ENCODE measurements at places on chromosomes 12 and 14.

- no peak overlapping the region for H3K27ac ChIP-seq
- H3K27me3 ChIP-seq = no peaks in the 10 kb centered on the region
- no peak for DNase-seq
- H3K4me1 ChIP-seq = no peaks in the 10 kb centered on the region
Measured at GRCh38 chr12:94107910-94108309, 40.5 kb upstream of the PLXNC1 start.

GRCh38 chr12:119989731-119990381, 820 bp downstream of the BICDL1 start:
- peaks cover 20% of the 10 kb centered on the region for H3K36me3 ChIP-seq
- peak overlapping the region; percentile 76 for H3K4me3 ChIP-seq
- peaks cover 57% of the 10 kb centered on the region for H3K27me3 ChIP-seq
- H3K27ac ChIP-seq = peak overlapping the region; percentile 94

GRCh38 chr12:4454315-4454860, 8.8 kb upstream of the FGF6 start:
- no peak overlapping the region for H3K4me3 ChIP-seq
- no peaks in the 10 kb centered on the region for H3K36me3 ChIP-seq
- peaks cover 24% of the 10 kb centered on the region for H3K27me3 ChIP-seq
- no peaks in the 10 kb centered on the region for H3K4me1 ChIP-seq
- DNase-seq = no peak

DNA sequence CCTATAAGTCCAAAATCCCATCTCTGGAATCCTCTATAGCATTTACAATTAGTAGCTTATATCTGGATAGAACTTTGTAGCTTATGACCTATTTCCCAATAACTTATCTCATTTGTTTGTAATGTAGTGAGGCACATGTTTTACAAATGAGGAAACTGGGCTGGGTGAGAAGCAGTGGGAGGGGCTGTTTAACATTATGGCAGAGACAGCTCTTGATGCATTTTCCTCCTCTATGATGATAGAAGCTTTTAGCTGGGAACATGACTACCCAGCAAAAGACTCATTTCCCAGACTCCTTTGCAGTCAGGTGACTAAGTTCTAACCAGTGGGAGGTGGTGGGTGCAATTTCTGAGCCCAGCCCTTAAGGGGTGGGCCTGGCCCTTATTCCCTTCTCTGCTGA, 179.7 kb downstream of the TTC8 start:
- H3K36me3 ChIP-seq = no peaks in the 10 kb centered on the region
- H3K27ac ChIP-seq = no peak overlapping the region
- no peaks in the 10 kb centered on the region for H3K4me1 ChIP-seq
- no peaks in the 10 kb centered on the region for H3K27me3 ChIP-seq
- no peak for DNase-seq
- H3K4me3 ChIP-seq = no peak overlapping the region

DNA sequence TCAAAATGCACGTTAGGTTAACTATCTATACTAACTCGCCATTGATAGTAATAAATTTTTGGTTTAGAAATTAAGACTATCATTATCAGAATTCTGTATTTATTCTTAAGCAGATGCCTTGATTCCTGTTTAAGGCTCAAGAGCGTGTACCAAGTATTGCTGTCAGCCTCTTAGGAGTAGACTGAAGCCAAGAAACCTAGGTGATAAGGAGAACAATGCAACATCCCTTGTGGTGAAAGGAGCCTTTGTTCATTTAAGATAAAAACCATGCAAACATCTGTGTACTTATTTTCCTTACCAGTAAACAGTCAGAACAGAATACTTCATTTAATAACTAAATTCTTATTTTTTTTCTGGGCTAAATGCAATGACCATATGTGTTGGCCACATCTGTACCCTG, 109.4 kb upstream of the NOVA1 start:
- H3K4me3 ChIP-seq = no peak overlapping the region
- no peak overlapping the region for H3K27ac ChIP-seq
- no peaks in the 10 kb centered on the region for H3K4me1 ChIP-seq
- no peaks in the 10 kb centered on the region for H3K36me3 ChIP-seq

- no peak overlapping the region for H3K4me3 ChIP-seq
- DNase-seq = no peak
- H3K27ac ChIP-seq = no peak overlapping the region
- H3K4me1 ChIP-seq = peaks cover 4% of the 10 kb centered on the region
- H3K36me3 ChIP-seq = no peaks in the 10 kb centered on the region
Measured at GRCh38 chr12:90060031-90060430, 351.4 kb upstream of the ATP2B1 start.

- no peaks in the 10 kb centered on the region for H3K27me3 ChIP-seq
- no peak for DNase-seq
Measured at GRCh38 chr14:22600027-22600426, 1.9 kb downstream of the ABHD4 start.

- H3K36me3 ChIP-seq = no peaks in the 10 kb centered on the region
- H3K4me3 ChIP-seq = no peak overlapping the region
- no peak overlapping the region for H3K27ac ChIP-seq
- DNase-seq = no peak
Measured at GRCh38 chr12:65656891-65657351, 167.4 kb upstream of the HMGA2 start.

GRCh38 chr14:64891173-64891838, 11.6 kb upstream of the SPTB start:
- no peaks in the 10 kb centered on the region for H3K4me1 ChIP-seq
- DNase-seq = no peak
- no peak overlapping the region for H3K27ac ChIP-seq
- H3K4me3 ChIP-seq = no peak overlapping the region

DNA sequence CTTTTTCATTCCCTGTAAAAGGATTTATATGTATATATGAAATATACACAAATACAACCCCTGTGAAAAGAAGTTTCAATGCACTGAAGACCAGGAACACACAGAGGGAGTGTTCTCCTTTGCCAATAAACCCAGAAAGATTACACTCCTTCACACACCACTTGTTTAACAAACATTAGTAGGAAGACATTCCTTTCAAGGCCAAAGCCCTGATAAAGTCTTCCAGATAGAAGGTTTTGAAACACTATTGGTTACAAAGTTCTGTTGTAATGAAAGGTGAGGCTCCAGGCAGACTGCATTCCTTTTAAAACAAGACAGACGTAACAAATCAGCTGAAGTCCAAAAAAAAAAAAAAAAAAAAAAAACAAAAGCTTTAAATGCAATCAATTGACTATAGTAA, 81.0 kb downstream of the PTPN21 start:
- no peak overlapping the region for H3K4me3 ChIP-seq
- H3K27me3 ChIP-seq = no peaks in the 10 kb centered on the region
- DNase-seq = no peak
- H3K36me3 ChIP-seq = peaks cover 6% of the 10 kb centered on the region
- no peak overlapping the region for H3K27ac ChIP-seq
- no peaks in the 10 kb centered on the region for H3K4me1 ChIP-seq

DNA sequence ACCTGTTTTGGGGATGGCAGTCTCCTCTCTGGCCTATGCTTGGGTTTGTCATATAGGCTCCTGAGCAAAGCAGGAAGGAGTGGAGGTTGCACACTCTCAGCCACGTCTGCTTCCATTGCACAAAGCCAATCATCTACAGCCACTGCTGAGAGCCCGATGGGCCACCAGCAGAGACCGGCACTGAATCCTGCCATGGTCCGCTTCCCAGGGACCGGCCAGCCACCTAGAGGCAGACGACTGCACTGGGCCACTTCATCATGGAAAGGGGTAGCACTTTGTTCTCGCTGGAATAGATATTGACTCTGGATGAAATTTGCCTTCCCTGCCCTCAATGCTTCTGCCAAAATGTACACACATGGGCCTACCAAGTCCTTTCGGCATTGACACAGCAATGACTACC, 22.3 kb downstream of the DLK1 start:
- no peak overlapping the region for H3K27ac ChIP-seq
- H3K4me3 ChIP-seq = no peak overlapping the region
- H3K36me3 ChIP-seq = no peaks in the 10 kb centered on the region
- no peak for DNase-seq
- H3K4me1 ChIP-seq = no peaks in the 10 kb centered on the region

DNA sequence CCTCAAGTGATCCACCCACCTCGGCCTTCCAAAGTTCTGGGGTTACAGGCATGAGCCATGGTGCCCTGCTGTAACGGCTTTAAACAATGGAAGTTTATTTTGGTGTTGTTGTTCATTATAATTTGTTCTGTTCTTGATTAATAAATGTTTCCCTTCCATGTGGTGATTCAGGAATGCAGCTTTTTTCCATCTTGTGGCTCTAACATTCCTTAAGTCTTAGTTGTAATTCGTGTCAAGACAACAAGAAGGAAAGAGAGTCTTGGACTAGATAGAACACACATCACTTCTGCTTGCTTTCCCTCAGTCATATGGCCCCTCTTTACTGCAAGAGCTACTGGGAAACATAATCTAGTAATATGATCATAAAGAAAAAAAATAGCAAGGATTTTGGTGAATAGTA, 211.6 kb downstream of the SLC6A15 start:
- H3K27ac ChIP-seq = no peak overlapping the region
- no peak overlapping the region for H3K4me3 ChIP-seq
- H3K4me1 ChIP-seq = no peaks in the 10 kb centered on the region
- no peaks in the 10 kb centered on the region for H3K27me3 ChIP-seq
- no peaks in the 10 kb centered on the region for H3K36me3 ChIP-seq

GRCh38 chr12:46218322-46219095, 50.3 kb downstream of the SLC38A1 start:
- H3K27ac ChIP-seq = peak overlapping the region; percentile 35
- H3K4me3 ChIP-seq = no peak overlapping the region
- peaks cover 6% of the 10 kb centered on the region for H3K4me1 ChIP-seq
- H3K27me3 ChIP-seq = no peaks in the 10 kb centered on the region

- no peak for DNase-seq
- H3K27ac ChIP-seq = no peak overlapping the region
- no peaks in the 10 kb centered on the region for H3K36me3 ChIP-seq
Measured at GRCh38 chr14:79443602-79444001, 767.7 kb downstream of the DIO2 start.

- DNase-seq = no peak
- H3K27me3 ChIP-seq = no peaks in the 10 kb centered on the region
- no peaks in the 10 kb centered on the region for H3K36me3 ChIP-seq
- H3K4me3 ChIP-seq = no peak overlapping the region
- no peaks in the 10 kb centered on the region for H3K4me1 ChIP-seq
- H3K27ac ChIP-seq = no peak overlapping the region
Measured at GRCh38 chr14:85024931-85025330, 505.0 kb upstream of the FLRT2 start.

- H3K27ac ChIP-seq = peak overlapping the region; percentile 42
- no peak for DNase-seq
- no peak overlapping the region for H3K4me3 ChIP-seq
- H3K27me3 ChIP-seq = no peaks in the 10 kb centered on the region
Measured at GRCh38 chr14:34699873-34700621, 14.3 kb downstream of the CFL2 start.

DNA sequence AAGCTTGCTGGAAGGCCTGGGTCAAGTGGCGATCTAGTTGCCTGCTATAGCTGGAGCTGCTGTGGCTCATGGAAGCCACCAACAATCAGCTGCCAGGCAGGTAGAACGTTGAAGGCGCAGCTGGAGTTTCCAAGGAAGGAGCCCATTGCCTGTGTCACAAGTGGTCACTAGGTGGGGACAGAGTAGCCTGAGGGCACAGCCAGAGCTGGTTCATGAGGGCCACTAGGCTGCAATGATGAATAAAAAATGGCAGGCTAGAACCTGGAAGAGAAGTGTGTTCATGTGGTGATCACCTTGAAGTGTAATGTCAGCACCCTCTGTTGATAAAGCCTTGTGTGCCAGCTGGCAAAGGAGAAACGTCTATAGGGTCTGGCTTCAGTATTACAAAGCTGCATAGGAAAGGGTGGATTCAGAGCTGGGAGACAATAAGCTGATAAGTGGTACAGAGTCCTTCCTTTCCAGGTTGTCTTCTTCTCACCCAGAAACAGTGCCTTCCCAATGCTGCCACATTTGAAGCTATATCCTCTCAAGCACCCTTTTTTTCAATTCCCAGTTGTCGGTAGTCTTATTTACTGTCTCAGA, 165.8 kb downstream of the EMP1 start:
- H3K27ac ChIP-seq = no peak overlapping the region
- H3K4me1 ChIP-seq = no peaks in the 10 kb centered on the region
- no peak overlapping the region for H3K4me3 ChIP-seq
- DNase-seq = no peak
- no peaks in the 10 kb centered on the region for H3K27me3 ChIP-seq
- no peaks in the 10 kb centered on the region for H3K36me3 ChIP-seq

GRCh38 chr14:91694643-91695042, 37.2 kb downstream of the CATSPERB start:
- no peaks in the 10 kb centered on the region for H3K4me1 ChIP-seq
- H3K27me3 ChIP-seq = no peaks in the 10 kb centered on the region
- DNase-seq = no peak
- no peak overlapping the region for H3K27ac ChIP-seq

DNA sequence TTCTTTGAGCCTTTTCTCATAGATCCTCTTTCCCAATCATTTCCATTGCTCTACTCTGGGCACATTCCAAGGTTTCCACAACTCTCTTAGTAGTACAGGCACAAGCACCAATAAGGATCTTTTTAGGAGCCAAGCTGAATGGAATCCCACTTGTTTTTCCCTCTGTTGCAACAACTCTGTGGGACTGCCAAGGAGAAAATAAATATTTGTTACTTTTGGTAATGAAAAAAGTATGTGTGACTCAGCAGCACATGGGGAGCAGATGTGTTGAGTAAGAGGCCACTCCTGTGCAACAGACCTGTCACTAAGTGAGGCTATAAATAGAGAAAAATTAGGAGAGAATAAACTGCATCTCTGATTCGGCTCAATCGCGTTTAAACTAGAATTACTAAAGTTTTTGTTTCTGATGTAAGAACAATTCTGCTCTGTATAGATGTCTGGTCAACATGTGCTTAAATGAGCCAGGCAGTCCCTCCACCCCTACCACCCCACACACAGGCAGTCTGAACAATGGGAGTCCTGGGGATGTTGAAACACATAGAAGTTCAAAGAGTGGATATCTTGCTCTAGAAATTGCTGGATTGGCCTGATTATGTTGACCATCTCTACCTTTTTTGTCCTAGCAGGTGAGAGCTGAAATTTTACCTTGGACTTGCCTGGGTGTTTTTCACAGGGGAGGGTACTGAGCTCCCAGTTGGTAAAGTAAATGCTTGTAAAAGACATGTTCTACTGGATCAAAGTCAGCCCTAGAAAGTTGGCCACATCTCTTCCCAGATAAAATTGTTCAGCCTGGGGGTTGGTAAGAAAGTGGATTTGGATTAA, 244.3 kb upstream of the NOVA1 start:
- no peaks in the 10 kb centered on the region for H3K27me3 ChIP-seq
- H3K27ac ChIP-seq = no peak overlapping the region
- DNase-seq = no peak
- H3K4me1 ChIP-seq = no peaks in the 10 kb centered on the region

DNA sequence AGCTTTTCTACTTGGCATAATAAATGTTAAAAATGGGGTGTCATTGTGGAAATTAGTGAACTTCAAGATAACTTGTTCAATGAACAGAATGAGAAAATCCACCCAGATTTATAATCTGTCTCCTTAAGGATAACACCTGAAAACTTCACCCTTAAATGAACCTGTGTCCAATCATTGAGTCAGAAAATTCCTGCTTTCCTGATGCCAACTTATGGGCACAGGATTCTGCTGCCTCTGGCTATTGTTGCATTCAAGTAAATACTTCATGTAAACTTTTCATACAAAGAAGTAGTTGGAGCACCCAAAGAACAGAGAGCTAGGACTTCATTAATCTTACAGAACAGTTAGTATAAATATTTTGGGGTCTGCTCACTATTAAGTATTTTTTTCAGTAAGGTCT, 98.9 kb upstream of the PLEKHA5 start:
- H3K4me3 ChIP-seq = no peak overlapping the region
- no peak overlapping the region for H3K27ac ChIP-seq
- no peaks in the 10 kb centered on the region for H3K36me3 ChIP-seq
- DNase-seq = no peak
- H3K27me3 ChIP-seq = no peaks in the 10 kb centered on the region
- H3K4me1 ChIP-seq = no peaks in the 10 kb centered on the region
